ENCODE measurements at places on chromosomes 2 and 18.

DNA sequence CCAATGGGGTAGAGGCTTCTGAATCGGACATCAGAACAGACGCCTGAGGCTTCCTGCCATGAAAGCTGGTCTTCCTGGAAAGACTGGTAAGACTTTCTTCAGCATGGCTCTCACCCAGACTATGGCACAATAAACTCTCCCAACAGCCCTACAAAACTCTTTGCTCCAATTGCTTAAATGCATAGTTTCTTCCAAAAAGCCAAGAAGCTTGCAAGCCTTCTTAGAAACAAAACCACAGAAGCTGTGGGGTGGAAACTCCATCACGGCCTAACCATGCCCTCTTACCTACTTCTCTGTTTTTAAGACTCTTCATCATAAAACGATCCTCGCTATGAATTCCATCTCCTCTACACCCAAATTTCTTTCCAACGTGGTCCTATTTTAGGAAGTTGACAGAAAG is 48.2 kb downstream of the PAX8 start:
- no peak for DNase-seq

DNA sequence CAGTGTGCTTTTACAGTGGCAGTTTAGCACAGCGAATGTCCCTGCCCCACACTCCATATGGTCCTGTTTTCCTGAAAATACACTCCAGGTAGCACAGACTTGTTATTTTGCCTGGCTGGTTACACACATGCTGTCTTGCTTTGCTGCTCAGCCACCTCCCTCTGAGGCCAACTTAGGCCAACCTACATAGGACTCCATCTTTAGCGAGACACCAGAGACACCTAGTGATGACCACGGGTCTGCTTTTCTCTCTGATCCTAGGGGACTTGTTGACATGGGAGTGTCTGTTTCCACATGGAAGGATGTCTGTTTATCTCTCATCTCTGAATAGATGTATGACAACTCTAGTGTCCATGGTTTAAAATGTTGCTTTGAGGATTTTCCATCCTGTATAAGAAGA is 43.3 kb downstream of the PLEKHB2 start:
- no peak for DNase-seq

DNA sequence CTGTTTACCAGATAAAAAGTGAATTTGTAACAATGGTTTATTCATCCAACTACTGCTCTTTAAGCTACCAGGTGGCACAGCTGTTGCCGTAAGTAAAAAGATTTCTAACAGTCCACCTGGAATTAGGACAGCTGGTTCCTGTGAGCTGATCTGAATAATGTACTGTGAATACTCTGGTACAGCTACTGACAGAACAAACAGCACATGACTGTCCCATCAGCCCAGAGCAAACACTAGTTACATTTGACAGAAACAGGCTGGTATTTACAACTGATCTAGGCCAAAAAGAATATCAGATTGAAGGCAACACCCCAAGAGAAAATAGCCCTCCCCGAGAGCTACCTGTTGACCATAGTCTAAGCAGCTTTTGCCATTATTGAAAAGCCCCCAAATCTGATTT is 840.4 kb downstream of the CPS1 start:
- no peak for DNase-seq

GRCh38 chr2:128344101-128344500 is 25.4 kb upstream of the HS6ST1 start:
- no peak for DNase-seq

DNA sequence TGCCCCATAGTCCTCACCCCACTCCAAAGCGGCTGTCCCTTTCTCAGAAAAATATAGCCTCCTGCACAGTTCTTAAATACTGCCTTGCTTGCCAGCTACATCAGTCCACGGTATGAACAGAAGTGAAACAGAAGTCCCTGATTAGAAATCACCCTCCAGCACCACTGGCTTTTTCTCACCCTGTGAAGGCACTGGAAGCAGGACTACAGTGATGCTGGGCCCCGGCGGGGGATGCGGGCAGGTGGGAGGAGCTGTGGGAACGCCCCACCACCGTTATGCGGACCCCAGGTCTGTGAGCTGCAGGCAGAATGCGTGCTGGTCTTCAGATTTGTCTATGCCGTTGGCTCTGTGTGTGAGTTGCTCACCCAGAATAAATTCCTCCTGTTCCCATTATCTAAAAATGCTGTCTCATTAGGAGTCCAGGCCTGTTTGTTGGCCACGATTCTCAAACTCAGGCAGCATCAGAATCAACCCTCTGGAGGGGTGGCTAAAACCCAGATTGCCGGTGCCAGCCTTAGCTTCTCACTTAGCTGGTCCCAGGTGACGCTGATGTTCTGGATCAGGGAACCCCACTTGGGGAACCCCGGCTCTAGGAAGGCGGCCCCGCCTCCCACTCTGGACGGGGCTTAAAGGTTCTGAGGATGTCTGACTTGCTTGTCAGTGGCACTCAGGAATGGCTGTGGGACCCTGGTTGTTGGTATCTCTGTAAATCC is 224.8 kb upstream of the PXDN start:
- no peak for DNase-seq

GRCh38 chr2:66437691-66438497 is 3.0 kb downstream of the MEIS1 start:
- DNase-seq = no peak

- no peak for DNase-seq
Observed at GRCh38 chr2:77009307-77009706, 512.9 kb downstream of the LRRTM4 start.

DNA sequence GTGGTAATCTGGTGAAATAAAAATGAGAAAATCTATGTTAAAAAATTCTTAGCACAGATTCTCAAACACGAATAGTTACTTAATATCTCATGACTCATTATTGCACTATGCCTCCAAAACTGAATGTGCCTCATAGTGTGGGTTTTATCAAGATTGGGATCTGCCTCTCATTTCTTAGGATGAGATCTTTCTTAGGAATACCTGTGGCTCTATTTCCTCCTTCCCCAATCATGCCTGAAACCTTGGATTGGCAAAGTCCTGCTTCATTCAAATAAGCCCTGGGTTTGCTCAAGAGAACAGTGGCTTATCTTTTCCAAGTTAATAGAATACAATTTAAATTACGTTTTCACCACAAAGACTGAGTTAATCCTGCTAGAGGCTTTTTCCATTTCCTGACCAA is 100.3 kb downstream of the DPP10 start:
- no peak for DNase-seq

GRCh38 chr2:53969968-53970723 is 647 bp downstream of the PSME4 start:
- no peak for DNase-seq

Data from stimulated activated CD4-positive, alpha-beta T cell treated with anti-CD3 and anti-CD28 coated beads, Interleukin-12 subunit alpha, Interleukin-12 subunit beta, amount 100 ng/mL, for 48 hours (primary cell).